Fibroblast of skin of right biceps (primary cell): ENCODE measurements at places on chromosomes 11 and 22.

GRCh38 chr22:29016067-29016938 is 45.3 kb downstream of the C22orf31 start:
- DNase-seq: no peak

DNA sequence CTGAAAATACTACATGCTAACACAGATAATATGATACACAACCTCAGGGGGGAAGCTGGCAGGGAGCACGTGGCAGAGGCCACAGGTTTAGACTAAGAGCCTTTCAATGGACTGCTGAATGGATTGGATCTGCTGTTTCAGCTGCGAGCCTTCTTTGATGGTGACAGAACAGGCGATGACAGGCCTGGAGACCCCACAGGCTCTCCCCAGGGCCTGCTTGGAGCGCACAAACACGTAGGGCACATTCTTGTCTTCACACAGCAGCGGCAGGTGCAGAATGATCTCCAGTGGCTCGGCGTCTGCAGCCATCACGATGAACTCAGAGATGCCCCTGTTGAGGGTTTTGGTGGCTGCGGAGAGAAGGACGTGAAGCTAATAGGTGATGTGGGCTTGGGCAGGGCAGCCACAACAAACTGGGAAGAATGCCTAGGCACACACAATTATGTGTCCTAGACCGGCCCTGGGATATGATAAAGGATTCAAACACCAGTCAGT is 13.8 kb downstream of the SNU13 start:
- no peak for DNase-seq

DNA sequence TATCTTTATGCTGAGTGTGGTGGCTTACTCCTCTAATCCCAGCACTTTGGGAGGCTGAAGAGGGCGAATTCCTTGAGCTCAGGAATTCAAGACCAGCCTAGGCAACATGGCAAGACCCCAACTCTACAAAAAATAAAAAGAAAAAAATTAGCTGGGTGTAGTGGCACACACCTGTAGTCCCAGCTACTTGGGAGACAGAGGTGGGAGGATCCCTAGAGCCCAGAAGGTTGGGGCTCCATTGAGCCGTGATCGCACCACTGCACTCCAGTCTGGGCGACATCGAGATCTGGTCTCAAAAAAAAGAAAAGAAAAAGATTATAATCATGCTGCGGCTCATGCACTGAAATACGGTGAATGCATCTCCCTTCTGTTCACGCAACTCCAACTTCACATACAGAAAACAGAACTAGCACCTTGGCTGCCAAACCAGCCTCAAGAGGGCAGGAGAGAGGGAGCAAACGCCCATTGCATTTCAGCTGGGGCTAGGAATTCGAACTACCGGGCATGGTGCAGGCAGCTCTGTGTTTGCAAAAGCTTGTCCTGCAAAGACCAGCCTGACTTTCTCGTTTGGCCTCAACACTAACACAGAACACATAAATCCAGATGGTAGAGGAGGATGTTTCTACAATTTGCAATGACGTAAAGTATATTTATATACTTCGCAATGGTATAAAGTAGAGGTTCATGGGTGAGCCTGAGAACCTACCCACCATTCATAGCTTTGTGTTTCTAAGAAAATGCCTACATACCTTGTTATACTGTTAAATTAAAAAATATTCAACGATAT is 6.3 kb upstream of the SYNGR1 start:
- DNase-seq: peak; percentile 50

GRCh38 chr11:17596310-17596669 is 49.2 kb downstream of the OTOG start:
- DNase-seq: no peak

DNA sequence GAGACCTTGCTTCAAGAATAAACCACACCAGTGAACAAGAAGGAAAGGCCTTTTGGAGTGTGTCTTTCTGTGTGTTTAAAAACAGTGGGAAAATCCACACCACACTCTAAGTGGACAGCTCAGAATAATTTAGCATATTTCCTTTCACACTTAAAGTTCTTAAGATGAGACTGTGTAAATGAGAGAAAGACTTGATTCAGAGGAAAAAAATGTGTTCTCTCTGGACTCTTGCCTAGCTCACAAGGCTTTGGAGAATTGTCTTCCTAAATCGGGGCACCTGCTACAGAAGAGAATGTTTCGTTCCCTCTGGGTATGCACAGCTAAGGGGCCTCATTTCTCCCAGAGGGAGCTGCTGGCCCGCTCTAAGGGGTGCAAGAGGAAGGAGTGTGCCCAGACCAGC is 28.4 kb upstream of the CRTAM start:
- DNase-seq: no peak

- no peak for DNase-seq
These were observed 5.7 kb downstream of the KCTD17 start for GRCh38 chr22:37057226-37057625.

DNA sequence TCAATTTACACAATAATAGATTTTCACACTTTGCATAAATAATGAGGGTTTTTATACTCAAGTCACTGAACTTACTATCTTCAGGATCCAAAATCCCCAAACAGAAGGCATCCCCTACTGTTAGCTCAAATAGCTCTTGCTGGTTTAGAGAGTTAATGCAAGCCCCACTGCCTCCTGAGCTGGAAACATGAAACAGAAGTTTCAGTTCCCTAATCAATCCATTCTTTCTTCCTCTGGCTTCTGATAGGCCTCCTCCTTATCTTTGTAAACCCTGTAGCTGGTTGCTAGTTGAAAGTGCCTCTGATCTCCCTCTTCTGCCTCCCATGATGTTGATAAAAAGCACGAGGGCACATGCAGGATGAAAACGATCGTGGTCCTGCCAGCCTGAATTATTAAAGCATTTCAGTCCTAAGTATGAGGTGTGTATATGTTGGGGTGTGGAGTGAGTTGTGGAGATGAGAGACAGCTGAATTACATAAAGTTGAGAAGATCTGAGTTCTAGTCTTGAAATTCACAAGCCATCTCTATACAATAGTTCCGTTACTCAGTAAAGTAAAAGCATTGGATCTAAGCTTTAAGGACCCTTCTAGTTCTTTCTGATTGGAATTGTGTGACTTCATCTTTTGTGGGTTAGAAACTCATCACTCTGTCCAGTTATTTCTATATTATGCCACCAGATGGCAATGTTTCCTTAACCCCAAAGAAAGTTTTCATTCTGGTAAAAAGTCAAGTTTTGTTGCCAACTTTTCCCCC is 35.0 kb upstream of the EHF start:
- peak; percentile 72 for DNase-seq

GRCh38 chr11:23295241-23295640 is 435.0 kb upstream of the CCDC179 start:
- no peak for DNase-seq

DNA sequence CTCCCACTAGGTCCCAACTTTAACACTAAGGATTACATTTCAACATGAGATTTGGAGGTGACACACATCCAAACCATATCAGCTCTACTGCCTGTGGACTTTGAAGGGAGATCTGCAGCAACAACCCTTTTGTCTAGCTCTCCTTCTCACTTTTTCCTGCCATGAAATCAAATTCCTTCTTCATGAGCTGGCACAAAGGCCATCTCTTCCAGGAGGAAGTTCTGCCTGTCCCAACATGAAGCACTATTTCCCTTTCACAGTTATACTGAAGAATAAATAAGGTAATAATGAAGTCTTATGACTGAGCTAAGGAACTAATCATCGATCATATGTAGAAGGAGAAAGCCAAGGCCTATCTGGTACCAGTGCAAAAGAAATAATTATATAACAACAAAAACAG is 253.5 kb upstream of the TENM4 start:
- no peak for DNase-seq

DNA sequence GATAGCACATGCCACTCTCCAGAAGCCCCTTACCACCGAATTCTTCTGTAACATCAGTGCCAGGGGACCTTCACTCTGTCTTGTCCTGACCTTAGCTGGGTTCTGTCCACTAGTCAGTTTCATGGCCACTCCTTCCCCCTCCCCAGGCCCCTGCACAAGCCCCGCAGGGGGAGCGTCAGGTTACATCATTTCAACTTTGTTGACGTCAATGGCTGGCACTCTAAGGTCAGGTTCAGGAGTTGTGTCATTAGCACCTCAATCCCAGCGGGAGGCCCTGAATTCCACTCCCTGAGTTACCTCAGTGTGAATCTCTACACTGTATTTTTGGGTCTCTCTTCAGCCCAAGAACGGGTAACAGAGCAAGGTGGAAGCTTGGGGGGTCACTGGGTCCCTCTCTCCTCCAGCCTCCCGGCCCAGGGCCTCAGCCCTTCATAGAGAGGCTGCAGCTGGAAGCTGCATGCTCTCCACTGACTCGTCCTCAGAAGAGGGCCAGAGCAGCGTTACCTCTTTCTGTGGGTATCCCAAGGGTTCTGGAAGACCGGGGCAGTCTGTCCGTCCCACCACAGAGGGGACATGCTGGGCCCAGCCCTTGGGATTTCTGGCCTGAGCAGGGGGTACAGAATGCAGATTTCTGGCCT is 10.3 kb downstream of the USH1C start:
- no peak for DNase-seq

DNA sequence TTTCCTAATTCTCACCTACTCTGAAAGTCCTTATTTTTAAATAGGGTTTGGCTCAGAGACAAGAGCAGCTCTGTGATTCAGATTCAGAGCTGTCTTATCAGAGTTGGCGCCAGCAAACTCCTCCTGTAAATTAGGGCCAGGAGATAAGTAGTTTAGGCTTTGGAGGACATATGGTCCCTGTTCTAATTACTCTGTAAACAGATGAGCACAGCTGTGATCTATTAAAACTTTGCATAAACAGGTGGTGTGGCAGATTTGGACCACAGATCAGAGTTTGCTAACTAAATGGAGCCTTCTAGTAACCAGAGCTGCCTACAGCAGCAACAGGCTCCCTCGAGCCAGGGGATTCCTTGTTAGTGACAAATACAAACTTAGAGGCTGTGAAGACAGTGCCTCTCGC is 27.9 kb downstream of the YPEL1 start:
- DNase-seq: no peak

DNA sequence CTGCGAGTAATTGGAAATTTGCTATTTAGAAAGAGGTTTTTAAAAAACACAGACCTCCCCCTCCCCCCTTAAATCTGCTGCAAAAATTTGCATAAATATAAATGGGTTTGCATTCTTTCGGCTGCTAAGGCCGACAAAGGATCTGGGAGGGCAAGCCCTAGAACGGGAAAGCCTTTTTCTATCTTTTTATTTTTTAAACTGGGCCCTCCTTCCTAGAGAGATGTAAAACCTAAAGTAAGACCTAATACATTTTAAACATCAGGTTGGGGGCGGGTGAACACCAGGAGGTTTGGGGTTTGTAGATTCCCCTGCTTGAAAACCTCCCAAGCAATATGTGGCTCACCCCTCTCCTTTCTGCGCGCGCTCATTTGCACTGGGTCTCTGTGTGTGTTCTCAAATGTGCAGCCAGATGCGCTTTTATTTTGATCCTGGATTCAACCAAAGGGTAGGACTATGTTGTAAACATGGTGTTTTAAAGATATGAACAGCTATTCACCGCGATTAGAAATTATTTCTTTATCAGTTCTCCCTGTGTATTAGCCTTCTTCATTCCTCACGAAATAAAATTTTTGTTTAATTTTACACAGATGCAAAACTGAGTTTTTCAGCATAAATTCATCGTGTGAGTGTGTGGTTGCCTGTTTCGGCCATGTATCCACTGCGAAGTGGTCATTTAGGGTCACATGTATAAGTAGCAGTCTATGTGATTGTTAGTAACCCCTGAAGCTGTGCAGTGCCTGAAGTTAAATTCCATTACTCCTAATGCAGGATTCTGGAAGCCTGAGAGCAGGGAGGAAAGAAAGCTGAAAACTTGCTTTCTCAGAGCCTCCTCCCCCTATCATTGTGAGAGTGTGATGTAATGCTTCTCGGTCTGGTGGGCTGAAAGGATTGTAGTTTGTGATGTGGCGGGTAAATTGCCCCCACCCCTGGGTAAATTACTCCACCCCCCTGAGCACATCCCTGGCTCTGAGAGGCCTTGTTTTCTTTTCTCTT is 988 bp downstream of the TNRC6B start:
- DNase-seq: peak; percentile 80

- DNase-seq: no peak
These were observed 59.9 kb downstream of the APIP start for GRCh38 chr11:34856251-34856650.

- peak; percentile 83 for DNase-seq
These were observed 35.1 kb upstream of the SUSD2 start for GRCh38 chr22:24146194-24146616.

- DNase-seq: no peak
These were observed 89.4 kb upstream of the THY1 start for GRCh38 chr11:119512369-119512768.

- DNase-seq: no peak
These were observed 23.5 kb upstream of the RTN4R start for GRCh38 chr22:20291604-20292063.

DNA sequence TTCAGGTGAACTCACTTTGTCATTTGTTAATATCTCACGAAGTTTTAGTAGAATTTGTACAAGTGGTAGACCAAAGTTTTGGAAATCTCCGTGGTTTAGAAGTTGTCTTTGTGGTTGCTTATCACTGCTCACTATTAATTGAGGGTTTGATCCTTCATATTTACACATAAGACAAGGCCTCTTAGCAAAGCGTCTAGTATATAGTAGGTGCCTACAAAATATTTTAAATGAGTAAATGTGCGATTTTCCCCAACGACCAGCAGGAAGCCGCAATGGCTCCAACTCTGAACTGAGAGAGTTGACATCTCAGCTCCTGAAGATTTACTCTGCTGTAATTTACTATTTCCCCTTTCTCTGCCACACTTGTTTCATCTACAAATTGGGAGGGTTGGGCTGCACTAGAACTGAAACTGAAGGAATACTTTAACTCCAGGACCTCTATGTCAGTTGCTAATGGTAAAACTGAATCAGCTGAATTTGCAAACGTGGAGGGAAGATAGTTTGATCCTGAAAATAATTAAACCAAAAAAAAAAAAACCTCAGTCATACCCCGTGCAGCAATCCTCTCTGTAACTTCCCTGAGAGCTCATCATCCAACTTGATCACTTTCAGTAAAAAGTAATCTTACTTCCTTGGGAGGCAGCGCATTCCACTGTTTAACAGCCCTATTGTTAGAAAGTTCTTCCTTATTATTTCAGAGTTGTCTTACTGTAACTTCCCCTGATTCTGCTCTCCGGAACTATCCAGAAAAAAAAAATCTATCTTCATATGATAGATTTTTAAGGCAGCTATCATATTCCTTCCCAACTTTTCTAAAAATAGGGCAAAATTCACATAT is 1.3 kb upstream of the SBF2 start:
- DNase-seq: peak; percentile 10

DNA sequence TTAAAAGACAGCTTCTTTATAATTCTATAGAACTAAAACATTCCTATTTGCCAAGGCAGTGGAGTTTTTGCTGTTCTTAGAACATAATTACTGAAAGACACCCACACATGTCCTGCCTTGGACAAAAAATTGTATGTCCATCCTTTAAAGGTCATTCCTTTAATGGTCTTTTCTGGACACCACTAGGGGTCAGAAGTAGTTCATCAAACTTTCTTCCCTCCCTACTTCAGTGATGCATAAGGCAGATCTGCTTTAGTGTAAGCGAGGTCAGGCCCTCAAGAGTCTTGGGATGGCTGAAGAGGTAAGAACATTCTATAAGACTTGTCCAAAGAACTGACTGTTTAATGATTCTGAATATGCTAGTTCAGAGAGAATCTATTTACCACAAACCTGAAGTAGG is 4.3 kb upstream of the OR51V1 start:
- peak; percentile 55 for DNase-seq
